CD4-positive, alpha-beta memory T cell (primary cell): ENCODE measurements at places on chromosomes 3 and 15.

- DNase-seq: no peak
Observed at GRCh38 chr3:13208706-13209633, 135.7 kb upstream of the IQSEC1 start.

- DNase-seq: no peak
Observed at GRCh38 chr15:93146196-93146595, 57.2 kb upstream of the RGMA start.

GRCh38 chr15:38019066-38019465 is 84.6 kb downstream of the TMCO5A start:
- DNase-seq: no peak

DNA sequence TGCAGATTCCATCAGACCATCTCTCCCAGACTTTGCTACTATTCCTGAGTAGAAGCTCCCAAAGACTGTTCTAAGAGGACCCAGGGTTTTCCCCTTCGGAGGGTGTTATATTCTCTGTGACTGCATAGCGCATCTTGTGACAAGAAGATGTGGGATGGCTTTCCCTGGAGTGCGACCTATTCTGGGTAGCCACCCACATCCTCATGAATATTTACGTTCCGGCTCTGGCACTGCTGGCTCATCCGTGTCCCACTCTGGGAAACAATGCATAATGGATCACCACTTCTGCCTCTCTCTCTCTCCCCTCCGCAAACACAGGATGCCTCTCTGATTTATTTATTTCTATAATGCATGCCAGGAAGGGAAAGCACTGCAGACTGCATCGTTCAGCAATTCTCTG is 166.1 kb downstream of the PYDC2 start:
- no peak for DNase-seq

- DNase-seq: no peak
Observed at GRCh38 chr3:126381966-126382365, 12.7 kb upstream of the CFAP100 start.

GRCh38 chr3:47583320-47584075 is 4.8 kb upstream of the CSPG5 start:
- DNase-seq: no peak

DNA sequence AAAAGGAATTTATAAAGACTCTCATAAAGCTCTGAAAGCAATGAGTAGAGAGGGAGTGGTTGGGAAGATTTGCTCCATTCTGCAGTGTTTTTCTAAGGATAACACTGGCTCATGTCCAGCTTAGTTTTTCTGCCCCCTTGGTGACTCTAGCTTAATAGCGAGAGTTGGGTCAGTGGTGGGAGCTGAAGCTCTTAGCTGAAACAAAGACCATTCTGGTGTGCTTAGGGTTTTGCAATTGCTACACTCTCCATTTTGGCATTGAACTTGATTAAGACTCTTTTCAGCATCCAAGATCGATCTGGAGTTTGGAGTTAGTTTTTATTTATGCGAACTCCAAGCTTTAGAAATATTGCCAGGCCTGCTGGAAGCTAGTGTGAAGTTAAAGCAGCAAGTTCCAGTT is 98.0 kb downstream of the ATG7 start:
- no peak for DNase-seq

GRCh38 chr3:126209741-126210140 is 29.4 kb upstream of the ALDH1L1 start:
- DNase-seq: no peak

DNA sequence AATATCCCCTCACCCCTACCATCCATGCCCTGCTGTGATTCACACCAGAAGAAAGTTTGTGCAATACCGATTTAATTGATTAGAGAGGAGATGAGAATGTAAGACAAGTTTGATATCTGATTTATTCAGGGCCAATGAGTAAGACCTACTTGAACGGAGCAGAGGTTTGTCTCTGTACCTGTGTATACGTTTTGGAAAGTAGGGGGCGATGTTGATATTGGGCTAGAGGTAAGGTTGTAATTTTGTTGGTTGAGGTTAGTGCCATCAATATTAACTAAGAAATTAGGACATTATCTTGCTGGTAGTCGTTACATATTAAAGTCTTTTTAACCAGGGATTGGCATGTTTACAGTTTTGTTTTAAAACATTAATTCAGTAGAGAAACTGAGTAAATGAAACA is 20.5 kb downstream of the EAF2 start:
- peak; percentile 7 for DNase-seq

GRCh38 chr3:119292666-119293065 is 1.5 kb upstream of the ARHGAP31 start:
- no peak for DNase-seq

DNA sequence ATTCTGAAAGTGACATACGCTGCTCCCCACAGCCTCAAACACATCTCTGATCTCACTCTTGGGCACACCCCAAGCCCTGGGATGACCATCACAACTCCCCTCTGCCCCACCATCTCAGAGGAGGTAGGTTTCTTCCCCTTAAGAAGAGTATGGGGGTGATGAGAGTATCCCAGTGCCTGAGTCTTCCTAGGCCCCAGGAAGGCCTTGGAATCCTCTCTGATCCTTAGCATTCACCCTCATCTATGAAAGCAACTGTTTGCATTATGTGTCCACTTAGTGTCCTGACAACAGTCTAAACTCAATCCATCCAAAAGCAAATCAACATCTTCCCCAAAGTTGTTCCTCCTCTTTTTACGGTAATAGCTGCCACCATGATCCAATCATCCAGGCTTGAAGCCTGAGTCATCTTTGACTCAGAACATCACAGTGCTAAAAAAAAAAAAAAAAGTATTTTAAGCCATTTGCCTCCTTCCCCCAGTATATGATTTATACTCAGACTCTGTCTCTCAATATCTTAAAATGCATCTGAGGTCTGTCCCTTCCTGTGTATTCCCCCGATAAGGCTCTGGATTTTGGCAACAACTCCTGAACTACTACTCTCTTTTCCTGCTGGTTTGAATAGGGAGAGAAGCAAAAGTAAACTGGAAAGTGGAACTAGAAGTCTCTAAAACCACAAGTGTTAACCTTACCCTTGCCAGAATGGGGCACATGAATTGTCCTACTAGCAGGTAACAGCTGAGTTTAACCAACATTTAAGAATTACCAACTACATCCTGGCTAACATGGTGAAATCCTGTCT is 22.5 kb downstream of the POPDC2 start:
- no peak for DNase-seq

DNA sequence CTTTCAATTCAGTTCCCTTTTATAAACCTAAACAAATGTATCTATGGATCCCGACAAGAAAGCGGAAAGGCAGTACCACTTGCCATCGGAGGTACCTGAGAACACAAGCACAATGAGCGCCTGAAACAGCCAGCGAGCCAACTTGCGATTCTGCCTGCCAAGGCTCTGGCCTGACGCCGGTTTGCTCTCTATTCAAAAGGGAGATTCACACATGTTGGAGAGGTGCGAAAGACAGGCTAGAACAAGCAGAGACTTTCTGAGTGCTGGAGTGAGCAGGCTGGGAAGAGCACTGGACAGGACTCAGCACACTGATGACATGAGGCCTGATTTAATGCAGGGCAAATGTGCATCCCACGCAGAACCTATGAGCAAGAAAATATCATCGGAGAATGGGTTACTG is 17.7 kb upstream of the PRR23E start:
- DNase-seq: no peak
